ENCODE measurements at places on chromosomes 5 and 9.

GRCh38 chr9:98142182-98142907 lies 23.3 kb upstream of the TRIM14 start:
- DNase-seq: no peak

DNA sequence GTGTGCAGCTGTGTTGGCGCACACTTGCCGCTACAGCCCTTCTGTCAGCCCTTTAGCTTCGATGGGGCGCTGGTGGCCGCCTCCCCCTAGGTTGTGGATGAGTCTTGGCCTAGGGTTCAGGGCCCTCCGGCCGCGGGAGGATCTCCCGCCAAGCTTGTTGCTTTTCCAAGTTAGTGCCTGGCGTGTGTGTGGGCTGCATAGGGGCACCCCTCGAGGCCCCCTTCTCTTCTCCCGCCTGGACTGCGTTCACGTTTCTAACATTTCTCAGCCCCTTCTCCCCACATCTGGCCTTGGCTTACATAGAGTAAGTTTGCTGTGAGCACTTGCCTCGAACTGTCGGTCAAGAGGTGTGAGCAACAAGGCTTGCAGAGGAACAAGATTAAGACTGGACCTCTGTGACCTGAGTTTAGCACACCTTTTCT lies 413 bp upstream of the OXCT1 start:
- DNase-seq: no peak

DNA sequence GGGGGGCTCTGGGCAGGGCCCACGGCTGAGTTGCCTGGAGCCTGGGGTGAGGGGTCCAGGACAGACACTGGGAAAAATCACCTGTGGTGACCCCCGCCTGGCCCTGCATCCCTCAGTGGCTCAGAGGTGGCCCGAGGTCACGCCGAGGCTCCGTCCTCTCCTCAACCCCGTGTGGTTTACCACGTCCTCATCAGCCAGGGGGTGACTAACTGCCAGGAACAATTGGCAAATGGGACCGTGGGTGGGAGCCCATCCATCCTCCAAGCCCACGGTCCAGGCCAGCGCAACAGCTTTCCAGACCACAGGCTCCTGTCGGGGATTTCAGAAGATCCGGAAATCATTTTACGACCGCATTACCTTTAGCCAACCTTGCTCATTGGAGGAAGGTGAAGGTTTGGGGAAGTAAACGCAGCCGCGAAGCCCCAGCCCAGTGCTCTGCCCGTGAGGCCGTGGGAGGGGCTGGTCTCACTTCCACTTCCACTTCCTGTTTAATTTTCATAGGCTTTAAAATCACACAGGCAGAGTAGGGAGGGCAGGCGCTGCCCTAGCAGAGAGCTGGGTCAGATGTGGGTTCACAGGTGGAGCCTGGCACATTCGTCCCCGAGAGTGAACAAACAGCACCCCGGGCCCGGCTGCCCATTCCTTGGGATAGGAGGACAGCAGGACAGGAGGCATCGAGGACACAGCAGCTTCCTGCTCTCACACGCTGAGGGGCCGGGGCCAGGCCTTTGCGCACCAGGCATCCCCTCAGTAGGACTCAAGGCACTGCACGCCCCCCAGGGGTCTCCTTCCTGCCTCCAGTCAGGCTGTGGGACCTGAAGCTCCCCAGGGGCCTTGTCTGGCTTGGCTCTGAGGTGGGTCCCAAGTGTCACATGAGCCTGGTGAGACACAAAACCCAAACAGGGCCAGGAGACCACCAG lies 19.8 kb upstream of the SLC9A3 start:
- DNase-seq: peak; percentile 76

DNA sequence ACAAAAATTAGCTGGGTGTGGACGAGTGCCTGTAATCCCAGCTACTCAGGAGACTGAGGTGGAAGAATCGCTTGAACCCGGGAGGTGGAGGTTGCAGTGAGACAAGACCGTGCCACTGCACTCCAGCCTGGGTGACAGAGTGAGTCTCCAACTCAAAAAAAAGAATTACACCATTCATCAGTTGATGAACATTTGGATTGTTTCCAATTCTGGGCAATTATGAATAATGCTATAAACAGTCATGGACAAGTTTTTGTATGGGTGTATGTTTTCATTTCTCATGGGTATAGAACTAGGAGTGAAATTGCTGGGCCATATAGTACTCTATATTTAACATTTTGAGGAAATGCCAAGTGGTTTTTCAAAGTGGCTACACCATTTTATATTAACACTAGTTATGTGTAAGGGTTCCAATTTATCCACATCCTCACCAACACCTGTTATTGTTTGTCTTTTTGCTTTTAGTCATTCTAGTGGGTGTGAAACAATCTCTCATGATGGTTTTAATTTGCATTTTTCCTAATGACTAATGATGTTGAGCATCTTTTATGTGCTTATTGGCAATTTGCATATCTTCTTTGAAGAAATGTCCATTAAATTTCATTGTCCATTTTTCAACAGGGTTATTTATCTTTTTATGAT lies 9.0 kb upstream of the CCDC125 start:
- DNase-seq: no peak

GRCh38 chr9:127963041-127963358 lies 17.8 kb downstream of the EEIG1 start:
- no peak for DNase-seq

GRCh38 chr5:80082731-80083100 lies 47.6 kb downstream of the THBS4 start:
- no peak for DNase-seq

DNA sequence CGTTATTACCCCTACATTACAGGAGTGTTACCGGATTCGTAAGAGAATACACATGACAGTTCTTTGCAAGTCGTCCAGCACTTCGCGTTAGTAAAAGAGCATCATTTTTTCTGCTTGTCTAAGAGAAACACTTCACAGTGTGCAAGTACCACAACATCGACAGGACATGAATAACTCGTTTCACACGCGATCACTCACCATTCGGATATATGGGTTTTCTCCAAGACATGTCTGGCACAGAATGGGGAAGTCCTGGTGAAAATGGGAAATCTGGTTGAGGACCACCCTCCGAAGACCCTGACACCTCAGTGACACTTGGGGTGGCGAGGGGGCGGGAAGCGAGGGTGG lies 642 bp downstream of the RBM22 start:
- no peak for DNase-seq

GRCh38 chr9:36717276-36717675 lies 144.6 kb downstream of the MELK start:
- no peak for DNase-seq

DNA sequence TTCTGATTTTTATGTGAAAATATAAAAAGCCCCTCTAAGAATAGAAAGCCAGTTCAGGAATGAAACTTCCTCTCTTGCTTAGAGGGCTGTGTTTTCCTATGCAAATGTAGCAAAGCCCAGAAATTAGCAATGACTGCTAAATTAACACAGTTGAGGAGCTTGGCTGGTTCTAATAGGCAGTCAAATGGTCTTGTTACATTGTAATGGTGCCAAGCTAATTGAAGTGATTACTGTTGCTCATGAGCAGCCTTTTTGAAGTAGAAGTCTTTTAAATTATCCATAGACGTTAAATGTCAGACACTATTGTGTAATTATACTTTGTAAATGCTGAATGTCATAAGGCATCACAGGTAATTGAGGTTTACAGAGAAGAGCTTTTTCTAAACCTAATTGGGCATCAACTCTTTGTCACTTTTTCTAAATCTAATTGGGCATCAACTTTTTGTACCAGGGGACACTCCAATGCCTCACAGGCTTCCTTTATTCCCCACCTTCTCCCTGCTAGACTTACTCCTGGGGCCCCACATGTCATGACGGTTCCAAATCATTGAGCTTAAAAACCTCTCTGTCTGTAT lies 229.1 kb downstream of the PSAT1 start:
- DNase-seq: no peak

DNA sequence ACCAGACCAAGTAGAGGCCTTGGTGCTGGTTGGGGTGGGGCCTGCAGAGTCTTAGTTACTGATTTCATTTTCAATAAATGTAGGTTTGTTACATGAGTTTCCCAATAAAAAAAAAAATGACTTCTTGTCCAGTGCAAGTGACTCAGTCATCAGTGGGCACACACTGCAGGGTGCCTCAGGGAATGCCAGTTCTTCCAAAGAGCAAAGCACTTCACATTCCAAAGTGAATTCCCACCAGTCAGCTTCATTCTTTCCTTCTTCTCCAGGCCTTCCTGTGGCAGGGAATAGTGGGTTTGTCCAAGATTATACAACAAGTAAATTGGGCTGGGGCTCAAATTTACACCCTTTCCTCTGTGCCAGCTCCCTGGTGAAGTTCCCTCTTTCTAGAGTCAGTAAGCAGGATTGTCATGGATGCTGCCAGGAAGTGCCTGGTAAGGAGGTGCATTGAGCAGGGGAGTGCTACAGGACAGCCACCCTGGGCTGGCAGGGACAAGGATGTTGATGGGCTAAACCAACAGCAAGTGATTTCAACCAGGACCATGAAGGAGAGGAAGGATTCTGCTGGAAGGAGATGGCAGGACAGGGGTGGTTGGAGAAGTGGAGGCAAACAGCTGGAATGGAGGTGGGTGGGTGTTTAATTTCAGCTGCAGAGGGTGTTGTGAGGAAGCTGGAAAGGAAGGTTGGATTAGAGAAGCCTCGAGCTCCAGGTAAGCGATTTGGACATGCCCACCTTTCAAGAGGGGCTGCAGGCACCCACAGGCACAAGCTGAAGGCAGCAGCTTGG lies 3.7 kb upstream of the B4GALT7 start:
- DNase-seq: no peak

- DNase-seq: no peak
Measured at GRCh38 chr5:90590-91547, 1.1 kb upstream of the PLEKHG4B start.

DNA sequence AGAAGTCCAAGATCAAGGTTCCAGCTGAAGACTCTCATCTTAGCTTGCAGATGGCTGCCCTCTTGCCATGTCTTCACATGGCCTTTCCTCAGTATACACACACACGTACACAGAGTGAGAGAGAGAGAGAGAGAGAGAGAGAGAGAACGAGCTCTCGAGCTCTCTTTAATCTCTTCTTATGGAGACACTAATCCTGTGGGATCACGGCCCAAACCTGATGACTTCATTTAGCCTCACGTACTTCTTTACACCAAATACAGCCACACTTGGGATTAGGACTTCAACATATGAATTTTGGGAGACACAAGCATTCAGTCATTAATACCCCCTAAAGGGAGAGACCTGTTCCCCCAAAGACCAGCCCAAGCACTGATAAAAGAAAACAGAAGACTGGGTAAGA lies 42.8 kb downstream of the SIL1 start:
- DNase-seq: no peak

DNA sequence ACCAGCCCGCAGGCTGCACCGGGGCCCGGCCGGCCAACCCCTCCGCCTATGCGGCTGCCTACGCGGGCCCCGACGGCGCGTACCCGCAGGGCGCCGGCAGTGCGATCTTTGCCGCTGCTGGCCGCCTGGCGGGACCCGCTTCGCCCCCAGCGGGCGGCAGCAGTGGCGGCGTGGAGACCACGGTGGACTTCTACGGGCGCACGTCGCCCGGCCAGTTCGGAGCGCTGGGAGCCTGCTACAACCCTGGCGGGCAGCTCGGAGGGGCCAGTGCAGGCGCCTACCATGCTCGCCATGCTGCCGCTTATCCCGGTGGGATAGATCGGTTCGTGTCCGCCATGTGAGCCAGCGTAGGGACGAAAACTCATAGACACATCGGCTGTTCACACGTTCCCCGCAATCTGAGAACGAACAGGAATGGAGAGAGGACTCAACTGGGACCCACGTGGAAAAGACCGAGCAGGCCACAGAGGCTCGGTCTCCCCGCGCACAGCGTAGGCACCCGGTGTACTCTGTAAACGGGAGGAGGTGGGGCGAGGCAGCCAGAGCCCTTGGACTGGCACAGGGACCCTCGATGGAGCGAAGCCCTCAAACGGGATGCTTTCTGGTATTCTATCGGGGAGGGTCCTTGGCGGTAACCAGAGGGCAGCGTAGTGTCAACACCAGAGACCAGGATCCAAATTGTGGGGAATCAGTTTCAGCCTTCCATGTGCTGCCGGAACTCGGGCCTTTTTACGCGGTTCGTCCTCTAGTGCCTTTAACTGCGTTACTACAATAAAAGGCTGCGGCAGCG lies 1.9 kb downstream of the FOXE1 start:
- DNase-seq: no peak

GRCh38 chr5:107422494-107422893 lies 248.2 kb downstream of the EFNA5 start:
- no peak for DNase-seq

DNA sequence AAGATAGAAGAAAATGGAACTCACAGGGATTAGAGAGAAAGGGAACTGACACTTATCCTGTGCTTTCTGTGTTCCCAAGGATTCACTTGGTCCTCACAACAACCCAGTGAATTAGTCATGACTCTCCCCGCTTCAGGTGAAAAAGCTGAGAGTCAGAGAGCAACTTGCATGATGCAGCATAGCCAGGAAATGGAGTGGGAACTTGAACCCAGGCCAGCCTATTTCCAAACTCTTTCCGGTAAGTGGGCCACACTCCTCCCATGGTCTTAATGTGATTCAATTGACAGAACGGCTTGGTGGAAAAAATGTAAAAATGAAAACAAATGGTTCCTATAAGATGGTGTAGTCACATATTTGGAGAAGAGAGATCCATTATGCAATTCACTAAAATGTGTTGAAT lies 45.9 kb upstream of the CEMIP2 start:
- no peak for DNase-seq

- no peak for DNase-seq
Measured at GRCh38 chr5:141641634-141642267, 5.0 kb downstream of the RELL2 start.

All from GM12878 (cell line).